ENCODE measurements at places on chromosomes 16 and 17. TPM values are rescaled to one million over a fixed set of nuclear protein-coding genes. Genes with fewer than 3 reads are reported as not detected.

GRCh38 chr17:82668631-82669099 lies 20.4 kb upstream of the WDR45B start:
- H3K4me3 ChIP-seq = no peak overlapping the region
- H3K4me1 ChIP-seq = no peaks in the 10 kb centered on the region
- H3K36me3 ChIP-seq = no peaks in the 10 kb centered on the region
- peak; percentile 23 for DNase-seq
- no peaks in the 10 kb centered on the region for H3K27me3 ChIP-seq

- DNase-seq = no peak
- H3K36me3 ChIP-seq = no peaks in the 10 kb centered on the region
- no peak overlapping the region for H3K4me3 ChIP-seq
- H3K27me3 ChIP-seq = no peaks in the 10 kb centered on the region
These were observed 323 bp upstream of the KRTAP9-9 start for GRCh38 chr17:41254861-41255260.

DNA sequence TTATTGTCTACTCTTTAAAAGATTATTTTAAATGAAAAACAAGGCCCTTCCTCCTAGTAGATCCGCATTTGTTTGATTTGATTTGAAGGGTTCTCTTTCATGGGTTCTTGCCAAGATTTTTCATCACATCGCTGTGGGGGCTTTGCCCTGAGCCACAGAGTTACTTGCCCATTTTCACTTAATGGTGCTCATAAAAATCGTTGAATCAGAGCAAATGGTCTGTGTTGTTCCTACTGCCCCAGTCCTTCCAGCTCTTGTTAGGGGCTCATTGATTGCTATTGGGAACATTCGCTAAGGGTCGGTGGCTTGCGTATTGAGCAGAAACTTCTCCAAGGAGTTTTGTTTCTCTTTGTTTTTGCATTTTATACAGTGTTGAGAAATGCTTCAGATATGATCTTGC lies 1023.4 kb upstream of the CDH8 start:
- no peaks in the 10 kb centered on the region for H3K4me1 ChIP-seq
- DNase-seq = no peak
- H3K27ac ChIP-seq = no peak overlapping the region
- no peaks in the 10 kb centered on the region for H3K36me3 ChIP-seq
- H3K4me3 ChIP-seq = no peak overlapping the region
- H3K27me3 ChIP-seq = no peaks in the 10 kb centered on the region

DNA sequence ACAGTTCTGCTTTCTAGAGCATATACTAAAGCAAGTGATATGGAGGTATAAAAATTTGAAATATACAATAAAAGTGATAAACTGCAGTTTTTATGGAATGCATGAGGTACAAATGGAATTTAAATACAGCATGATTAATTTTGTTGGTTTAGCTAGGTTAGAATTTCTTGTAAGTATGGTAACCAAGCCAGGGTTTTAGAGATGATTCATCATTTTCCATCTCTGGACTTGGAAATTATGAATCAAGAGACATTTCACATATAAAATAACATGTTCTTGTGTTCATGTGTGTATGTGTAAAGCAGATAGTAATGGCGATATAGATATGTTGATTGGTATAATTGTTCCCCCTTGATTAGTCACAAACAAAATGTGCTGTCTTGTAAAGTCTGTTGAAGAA lies 1219.8 kb downstream of the CDH8 start:
- H3K4me3 ChIP-seq = no peak overlapping the region
- no peaks in the 10 kb centered on the region for H3K4me1 ChIP-seq
- H3K27me3 ChIP-seq = no peaks in the 10 kb centered on the region
- H3K27ac ChIP-seq = no peak overlapping the region
- H3K36me3 ChIP-seq = no peaks in the 10 kb centered on the region

DNA sequence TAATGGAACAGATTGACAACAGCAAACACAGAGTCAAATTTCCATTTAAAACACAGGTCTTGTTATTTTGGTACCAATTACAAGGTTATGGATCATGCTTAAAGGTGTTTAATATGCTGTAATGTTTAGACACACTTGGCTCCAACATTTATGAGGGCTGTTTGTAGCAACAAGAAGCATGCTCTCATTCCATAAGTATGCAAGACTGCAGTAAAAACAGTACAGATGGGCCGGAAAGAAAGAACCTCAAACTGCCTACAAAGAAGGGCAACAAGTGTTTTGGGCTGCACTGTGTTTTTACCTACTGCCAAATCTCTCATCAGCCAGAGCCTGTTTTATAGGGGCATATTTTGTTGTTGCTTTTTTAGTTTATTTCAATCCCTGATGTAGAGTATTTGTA lies 100.5 kb upstream of the HS3ST3A1 start:
- DNase-seq = no peak
- no peak overlapping the region for H3K27ac ChIP-seq
- H3K4me3 ChIP-seq = no peak overlapping the region
- H3K36me3 ChIP-seq = no peaks in the 10 kb centered on the region

- DNase-seq = no peak
- H3K4me1 ChIP-seq = no peaks in the 10 kb centered on the region
- H3K4me3 ChIP-seq = no peak overlapping the region
- peaks cover 11% of the 10 kb centered on the region for H3K36me3 ChIP-seq
- H3K27me3 ChIP-seq = no peaks in the 10 kb centered on the region
- no peak overlapping the region for H3K27ac ChIP-seq
These were observed 30.8 kb downstream of the NLRP1 start for GRCh38 chr17:5553479-5553878.

GRCh38 chr17:11986942-11987329 lies 10.3 kb downstream of the ZNF18 start:
- no peaks in the 10 kb centered on the region for H3K4me1 ChIP-seq
- DNase-seq = no peak
- H3K27ac ChIP-seq = no peak overlapping the region
- peaks cover 61% of the 10 kb centered on the region for H3K36me3 ChIP-seq
- no peaks in the 10 kb centered on the region for H3K27me3 ChIP-seq

- peaks cover 20% of the 10 kb centered on the region for H3K36me3 ChIP-seq
- H3K4me1 ChIP-seq = peaks cover 64% of the 10 kb centered on the region
- no peak for DNase-seq
- H3K4me3 ChIP-seq = no peak overlapping the region
- no peaks in the 10 kb centered on the region for H3K27me3 ChIP-seq
These were observed 96.1 kb downstream of the ZNF778 start for GRCh38 chr16:89313583-89313982.

GRCh38 chr17:35747540-35748017 lies 5.5 kb downstream of the GAS2L2 start:
- no peak overlapping the region for H3K4me3 ChIP-seq
- peak; percentile 79 for DNase-seq
- no peaks in the 10 kb centered on the region for H3K27me3 ChIP-seq
- H3K36me3 ChIP-seq = no peaks in the 10 kb centered on the region
- H3K4me1 ChIP-seq = no peaks in the 10 kb centered on the region

- H3K4me3 ChIP-seq = no peak overlapping the region
- DNase-seq = no peak
- H3K4me1 ChIP-seq = no peaks in the 10 kb centered on the region
- H3K27me3 ChIP-seq = no peaks in the 10 kb centered on the region
- no peaks in the 10 kb centered on the region for H3K36me3 ChIP-seq
- H3K27ac ChIP-seq = no peak overlapping the region
These were observed 66.1 kb upstream of the FOXF1 start for GRCh38 chr16:86444261-86444660.

DNA sequence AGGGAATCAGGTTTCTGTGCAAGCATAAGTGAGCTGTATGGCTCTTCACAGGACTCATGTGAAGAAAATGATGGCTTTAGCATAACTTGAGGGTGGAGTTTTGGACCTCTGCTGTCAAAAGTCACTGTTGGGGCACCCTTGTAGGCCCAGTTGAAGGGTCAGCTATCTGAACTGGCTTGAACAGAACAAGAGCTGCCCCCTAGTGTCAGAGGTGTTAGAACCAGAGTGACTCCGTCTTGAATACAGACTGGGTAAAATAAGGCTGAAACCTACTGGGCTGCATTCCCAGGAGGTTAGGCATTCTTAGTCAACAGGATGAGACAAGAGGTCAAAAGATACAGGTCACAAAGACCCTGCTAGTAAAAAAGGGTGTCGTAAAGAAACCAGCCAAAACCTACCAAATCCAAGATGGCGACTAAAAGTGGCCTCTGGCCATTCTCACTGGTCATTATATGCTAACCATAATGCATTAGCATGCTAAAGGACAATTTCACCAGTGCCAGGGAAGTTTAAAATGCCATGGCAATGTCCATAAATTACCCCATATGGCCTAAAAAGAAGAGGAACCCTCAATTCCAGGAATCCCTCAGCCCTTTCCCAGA lies 484.0 kb upstream of the ERCC4 start:
- no peak overlapping the region for H3K4me3 ChIP-seq
- no peaks in the 10 kb centered on the region for H3K27me3 ChIP-seq
- no peak overlapping the region for H3K27ac ChIP-seq
- DNase-seq = no peak
- H3K36me3 ChIP-seq = no peaks in the 10 kb centered on the region

DNA sequence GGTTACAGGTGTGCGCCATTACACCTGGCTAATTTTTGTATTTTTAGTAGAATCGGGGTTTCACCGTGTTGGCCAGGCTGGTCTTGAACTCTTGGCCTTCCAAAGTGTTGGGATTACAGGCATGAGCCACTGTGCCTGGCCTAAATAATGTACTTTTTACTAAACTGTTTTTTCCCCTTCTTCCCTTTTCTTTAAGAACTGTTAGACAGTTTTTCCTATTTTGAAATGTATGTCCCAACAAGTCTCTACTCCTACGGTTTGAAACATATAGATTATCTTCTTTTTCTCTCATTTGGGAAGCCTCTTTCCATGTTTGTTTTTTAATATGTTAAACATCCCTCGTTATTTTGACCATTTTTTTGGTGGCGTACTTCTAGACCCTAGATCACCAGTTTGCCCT lies 9.6 kb downstream of the UTP18 start:
- H3K4me1 ChIP-seq = no peaks in the 10 kb centered on the region
- H3K4me3 ChIP-seq = no peak overlapping the region
- H3K27me3 ChIP-seq = no peaks in the 10 kb centered on the region
- H3K36me3 ChIP-seq = peaks cover 78% of the 10 kb centered on the region
- no peak overlapping the region for H3K27ac ChIP-seq

GRCh38 chr17:18960803-18961511 lies 9.0 kb downstream of the SLC5A10 start:
- no peaks in the 10 kb centered on the region for H3K27me3 ChIP-seq
- H3K36me3 ChIP-seq = no peaks in the 10 kb centered on the region
- peak; percentile 71 for DNase-seq

DNA sequence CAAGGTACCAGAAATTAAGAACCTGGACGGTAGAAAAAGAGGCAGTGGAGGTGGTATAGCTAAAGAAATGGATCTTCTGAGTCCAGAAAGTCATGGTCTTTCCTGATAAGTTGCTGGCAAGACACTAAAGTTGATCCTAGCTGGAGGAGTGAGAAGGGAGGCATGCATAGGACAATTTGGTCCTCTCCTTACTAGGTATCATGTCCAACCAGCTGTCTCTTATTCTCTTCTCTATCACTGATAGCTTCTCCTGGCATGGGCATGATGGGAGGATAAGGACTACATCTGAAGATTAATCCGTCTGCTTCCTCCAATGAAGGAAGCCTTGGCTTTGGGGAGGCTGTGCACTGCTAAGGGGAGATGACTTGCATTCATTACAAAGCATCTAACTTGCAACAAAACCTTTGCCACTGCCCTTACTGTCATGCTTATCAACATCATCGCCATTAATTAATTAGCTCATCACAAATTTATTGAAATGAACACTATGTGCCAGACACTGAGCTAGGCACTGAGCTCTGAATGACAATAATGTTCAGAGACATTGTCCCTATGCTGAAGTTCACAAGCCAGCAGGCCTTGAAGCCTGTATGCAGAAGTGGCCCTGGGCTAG lies 3.1 kb upstream of the FAM117A start:
- no peak for DNase-seq
- no peaks in the 10 kb centered on the region for H3K27me3 ChIP-seq
- H3K27ac ChIP-seq = no peak overlapping the region
- peaks cover 4% of the 10 kb centered on the region for H3K4me1 ChIP-seq
- H3K4me3 ChIP-seq = no peak overlapping the region

DNA sequence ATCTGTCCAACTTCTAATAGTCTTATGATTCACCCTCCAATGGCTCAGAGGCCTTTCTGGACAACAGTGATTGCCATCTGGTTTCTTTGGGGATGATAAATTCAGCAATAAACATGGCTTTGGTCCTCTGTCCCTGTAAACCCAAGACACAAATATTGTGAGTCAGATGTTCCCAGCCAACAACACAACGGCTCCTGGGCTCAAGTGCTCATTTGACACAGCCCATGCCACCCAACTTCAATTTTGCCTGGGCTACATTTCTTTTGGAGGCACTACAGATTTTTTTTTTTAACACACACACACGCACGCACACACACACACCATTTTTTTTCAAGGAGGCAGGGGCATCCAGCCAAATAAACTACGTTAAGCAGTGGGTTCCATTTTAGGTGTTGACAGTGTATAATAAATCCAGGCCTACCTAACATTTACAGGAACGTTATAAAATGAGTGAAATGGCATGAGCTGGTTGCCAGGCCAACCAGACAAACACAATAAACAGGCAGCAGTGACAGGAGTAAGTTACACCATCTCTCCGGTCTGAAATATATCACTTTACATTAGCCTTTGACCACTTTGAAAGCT lies 939.9 kb upstream of the SOX9 start:
- H3K36me3 ChIP-seq = no peaks in the 10 kb centered on the region
- no peak for DNase-seq
- no peak overlapping the region for H3K4me3 ChIP-seq
- H3K4me1 ChIP-seq = no peaks in the 10 kb centered on the region

DNA sequence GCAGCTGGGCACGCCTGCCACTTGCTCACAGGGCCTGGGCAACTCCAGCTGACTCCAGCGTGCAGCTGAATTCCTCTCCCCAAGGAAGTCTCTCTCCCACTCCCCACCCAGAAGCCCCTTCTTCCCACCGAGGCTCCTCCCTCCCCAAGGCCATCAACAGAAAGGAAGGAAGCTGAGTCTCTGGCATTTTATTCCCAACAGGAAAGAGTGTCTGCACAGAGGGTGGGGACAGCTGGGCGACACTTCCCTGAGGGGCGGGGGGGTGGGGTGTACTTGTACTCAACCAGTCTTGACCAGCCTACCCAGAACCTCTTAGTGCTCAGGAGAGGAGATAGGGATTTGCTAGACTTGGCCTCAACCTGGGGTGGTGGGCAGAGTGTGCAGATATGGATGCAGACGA lies at the start of gene EXOC3L1:
Gene EXOC3L1 (minus strand): TSS at position 96 of the 400 bp plus-strand sequence. CDS start 460 bp downstream, outside the sequence.
- peaks cover 34% of the 10 kb centered on the region for H3K4me1 ChIP-seq
- no peak within 1 kb of the TSS for H3K27ac ChIP-seq
- DNase-seq = no peak
- peaks cover 7% of the 10 kb centered on the region for H3K36me3 ChIP-seq
- H3K27me3 ChIP-seq = no peaks in the 10 kb centered on the region
- no peak within 1 kb of the TSS for H3K4me3 ChIP-seq

MMP25 gene
- 0.73 TPM for total RNA-seq

HOXB8 gene
- total RNA-seq = not detected

HSD3B7 gene
- 0.66 TPM for total RNA-seq

EVPL gene
- 0.32 TPM for total RNA-seq

OXLD1 gene
- total RNA-seq = 35.9 TPM

RRAD gene
- total RNA-seq = 1.6 TPM
